ENCODE measurements at places on chromosomes 4 and X.
A peak's percentile ranks its signal among the peaks of the same experiment; 100 is the strongest.

- DNase-seq, result no peak
Measured at GRCh38 chrX:116232833-116233232, 62.3 kb downstream of the AGTR2 start.

DNA sequence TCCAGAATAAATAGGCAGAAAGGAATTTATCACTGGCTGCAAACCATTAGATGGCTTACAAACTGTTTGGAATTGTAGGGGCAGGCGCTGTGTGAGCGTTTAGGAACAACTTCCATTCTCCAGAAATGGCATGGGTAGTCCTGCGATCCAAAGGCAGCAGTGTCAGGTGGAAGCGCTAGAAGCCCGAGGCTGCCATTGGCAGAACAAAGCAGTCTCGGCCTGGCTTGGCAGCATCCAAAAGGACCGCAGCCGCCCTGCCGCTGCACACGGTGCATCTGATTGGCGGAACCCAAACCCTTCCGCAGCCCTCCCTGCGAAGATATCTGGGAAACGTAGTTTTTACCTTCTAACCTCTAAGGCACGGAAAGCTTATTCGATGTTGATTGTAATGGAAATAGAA is 23.6 kb upstream of the YTHDC1 start:
- DNase-seq, result peak; percentile 84

DNA sequence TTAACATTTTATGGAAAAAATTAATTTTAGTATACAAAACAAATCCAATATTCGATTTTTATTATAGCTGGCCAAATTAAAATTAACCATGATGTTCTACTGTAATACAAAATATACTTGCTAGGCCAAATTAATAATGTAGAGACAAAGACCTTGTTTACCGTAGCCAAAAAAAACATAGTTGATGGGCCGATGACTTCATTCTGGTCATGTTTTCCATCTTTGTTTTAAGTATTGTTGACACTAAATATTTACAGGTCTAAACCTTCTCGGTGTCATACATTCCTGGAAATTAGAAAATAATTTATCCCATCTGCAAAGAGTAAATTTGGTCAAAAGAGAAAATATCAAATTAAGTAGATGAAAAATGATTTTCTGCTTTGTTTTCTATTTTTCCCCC is 698.5 kb downstream of the GRID2 start:
- DNase-seq, result no peak

DNA sequence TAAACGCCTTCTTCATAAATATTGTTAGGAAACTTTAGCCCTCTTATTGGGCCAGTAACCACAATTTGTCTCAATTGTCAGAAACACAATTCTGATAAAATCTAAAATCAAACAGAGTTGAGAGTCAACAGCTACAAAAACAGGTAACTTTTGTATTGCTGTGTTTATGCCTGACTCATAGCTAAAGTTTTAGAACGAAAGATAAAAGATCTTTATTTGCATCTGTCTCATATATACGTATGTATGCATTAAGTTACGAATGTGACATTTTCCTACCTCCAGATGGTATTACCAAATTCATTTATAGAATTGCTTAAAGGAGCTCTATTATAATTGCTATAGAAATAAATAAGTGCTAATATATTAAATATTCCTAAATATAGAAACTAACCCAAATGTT is 887.9 kb upstream of the NDST4 start:
- DNase-seq, result no peak

- DNase-seq, result no peak
Measured at GRCh38 chr4:77852892-77853495, 9.6 kb upstream of the MRPL1 start.

DNA sequence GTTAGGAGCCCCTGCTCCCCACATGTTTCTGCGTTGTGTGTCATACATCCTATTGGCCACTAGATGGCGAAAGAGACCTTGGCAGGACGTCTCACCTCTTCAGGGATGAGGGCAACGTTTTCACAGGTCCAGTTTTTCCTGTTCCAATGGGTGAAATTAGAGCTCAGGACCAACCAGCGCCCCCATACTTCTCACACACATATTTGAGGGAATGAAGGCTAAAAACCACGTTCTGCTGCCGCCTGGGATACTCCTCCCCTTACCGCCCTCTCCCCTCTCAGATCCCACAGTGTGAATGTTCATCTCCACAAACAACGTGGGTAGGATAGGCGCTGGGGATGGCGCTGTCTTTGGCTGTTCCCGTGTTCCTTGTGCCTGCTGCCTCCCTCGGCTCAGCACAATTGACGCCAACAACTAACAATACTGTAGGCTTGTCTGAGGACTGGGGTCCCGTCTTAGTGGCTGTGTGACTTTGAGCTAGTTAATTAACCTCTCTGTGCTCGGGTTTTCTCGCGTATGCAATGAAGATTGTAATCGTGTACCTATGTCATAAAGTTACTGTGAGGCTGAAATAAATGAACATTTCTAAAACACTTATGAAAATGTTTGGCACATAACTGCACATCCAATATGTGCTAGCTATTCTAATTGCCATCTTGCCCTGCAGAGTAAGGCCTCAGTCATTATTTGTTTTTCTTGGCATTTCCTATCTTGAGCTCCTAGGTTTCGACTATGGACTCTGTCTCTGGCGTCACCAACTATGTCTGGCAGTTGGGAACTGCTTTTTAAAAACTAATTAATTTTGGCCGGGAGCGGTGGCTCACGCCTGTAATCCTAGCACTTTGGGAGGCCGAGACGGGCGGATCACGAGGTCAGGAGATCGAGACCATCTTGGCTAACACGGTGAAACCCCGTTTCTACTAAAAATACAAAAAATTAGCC is 181.3 kb upstream of the STK26 start:
- DNase-seq, result peak; percentile 35

GRCh38 chr4:169185133-169185956 is 85.4 kb downstream of the SH3RF1 start:
- no peak for DNase-seq

- no peak for DNase-seq
Measured at GRCh38 chr4:177809791-177810190, 367.6 kb upstream of the AGA start.

- DNase-seq, result no peak
Measured at GRCh38 chr4:17811078-17811603, 362 bp downstream of the NCAPG start.

GRCh38 chr4:151099976-151100417 is 569 bp downstream of the RPS3A start:
- DNase-seq, result no peak

GRCh38 chr4:177478496-177478895 is 36.3 kb upstream of the AGA start:
- no peak for DNase-seq

GRCh38 chrX:861921-862320 is 231.3 kb downstream of the SHOX start:
- DNase-seq, result no peak

DNA sequence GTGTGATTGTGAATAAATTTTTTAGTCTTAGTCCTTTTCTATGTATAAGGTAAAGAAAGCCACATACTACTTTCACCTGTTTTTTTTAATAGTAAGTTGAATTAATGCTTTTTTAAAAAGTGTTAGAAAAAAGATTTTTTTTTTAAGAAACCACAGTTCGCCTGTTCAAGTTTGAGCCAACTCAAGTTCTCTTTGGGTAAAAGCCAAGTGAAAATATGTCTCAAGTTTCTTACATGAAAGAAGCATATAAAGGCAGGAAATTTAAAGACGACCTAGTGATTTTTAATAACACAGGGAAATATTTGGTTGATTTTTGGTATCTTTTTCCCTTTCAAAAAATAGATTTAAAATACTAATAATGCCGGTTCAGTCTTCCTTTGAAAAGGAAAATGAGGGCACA is 369.9 kb upstream of the NR3C2 start:
- no peak for DNase-seq

DNA sequence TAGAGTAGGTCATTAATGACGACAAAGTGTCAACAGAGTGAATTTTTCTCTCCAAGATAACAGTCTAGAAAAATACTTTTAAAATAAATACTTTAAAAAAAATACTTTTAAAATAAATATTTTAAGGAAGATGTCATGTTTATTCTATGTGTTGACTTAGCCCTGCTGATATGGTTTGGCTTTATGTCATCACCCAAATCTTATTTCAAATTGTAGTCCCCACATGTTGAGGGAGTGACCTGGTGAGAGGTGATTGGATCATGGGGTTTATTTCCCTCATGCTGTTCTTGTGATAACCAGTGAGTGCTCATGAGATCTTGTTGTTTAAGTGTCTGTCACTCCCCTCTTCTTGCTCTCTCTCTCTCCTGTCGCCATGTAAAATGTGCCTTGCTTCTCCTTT is 754.9 kb upstream of the SLIT2 start:
- DNase-seq, result no peak

DNA sequence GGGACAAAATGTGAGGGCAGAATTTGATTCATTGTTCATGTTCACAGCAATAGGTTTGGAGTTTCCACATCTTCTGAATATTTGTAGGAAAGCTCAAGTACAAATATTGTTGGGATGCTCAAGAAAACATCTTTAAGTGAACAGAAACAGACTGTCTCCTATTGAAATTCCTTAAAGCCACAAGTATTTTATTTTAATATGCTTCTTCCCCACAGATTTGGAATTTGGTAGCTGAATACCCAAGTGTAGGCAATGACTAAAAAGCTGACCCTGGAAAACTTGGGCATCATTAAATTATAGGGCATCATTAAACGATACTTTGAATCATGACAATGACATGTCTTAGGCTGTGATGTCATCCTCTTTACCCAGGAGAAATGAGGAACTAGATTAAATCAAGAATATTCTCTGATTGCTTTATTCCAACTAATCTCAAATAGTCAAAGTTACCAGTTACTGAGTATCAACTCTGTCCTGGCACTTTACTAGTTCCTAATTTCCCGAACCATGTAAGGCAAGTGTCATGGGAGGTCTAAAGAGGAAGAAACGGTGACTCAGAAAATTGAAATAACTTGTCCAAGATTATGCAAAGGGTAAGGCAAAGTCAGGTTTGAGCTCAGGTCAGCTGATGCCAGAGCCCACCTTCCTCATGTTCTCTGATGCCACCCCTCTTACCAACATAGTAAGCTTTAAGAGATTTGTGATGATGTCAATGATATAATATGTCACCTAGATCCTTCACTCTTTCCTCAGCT is 223.1 kb upstream of the LEF1 start:
- DNase-seq, result no peak

GRCh38 chr4:111031596-111031995 is 408.7 kb upstream of the PITX2 start:
- DNase-seq, result no peak

DNA sequence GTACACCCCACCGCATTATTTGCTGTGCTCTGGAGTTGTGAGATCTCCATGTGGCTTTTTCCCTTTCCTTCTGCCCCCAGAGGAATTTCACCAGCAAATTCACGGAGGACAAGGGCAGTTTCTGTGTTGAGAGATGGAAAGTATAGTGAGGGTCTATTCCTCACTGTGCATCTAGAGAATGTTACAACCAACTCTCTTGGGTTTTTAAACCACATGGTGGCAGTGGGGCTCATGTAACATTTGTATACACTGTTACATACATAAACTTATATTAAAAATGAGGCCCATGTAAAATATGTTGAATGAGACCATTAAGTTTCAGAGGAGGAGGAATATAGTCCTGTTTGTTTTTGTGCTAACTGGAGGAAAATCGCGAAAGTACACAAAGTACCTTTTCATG is 909 bp upstream of the PRKG2 start:
- no peak for DNase-seq

GRCh38 chrX:64894454-64895038 is 81.7 kb downstream of the ZC4H2 start:
- peak; percentile 9 for DNase-seq

Data from iPS DF 19.7 (cell line).